ENCODE measurements at places on chromosomes 1 and 21.

GRCh38 chr1:58679463-58679862 is 20.4 kb downstream of the MYSM1 start:
- H3K36me3 ChIP-seq: peaks cover 46% of the 10 kb centered on the region
- H3K27me3 ChIP-seq: no peaks in the 10 kb centered on the region
- no peaks in the 10 kb centered on the region for H3K4me1 ChIP-seq
- H3K4me3 ChIP-seq: no peak overlapping the region
- H3K27ac ChIP-seq: no peak overlapping the region

DNA sequence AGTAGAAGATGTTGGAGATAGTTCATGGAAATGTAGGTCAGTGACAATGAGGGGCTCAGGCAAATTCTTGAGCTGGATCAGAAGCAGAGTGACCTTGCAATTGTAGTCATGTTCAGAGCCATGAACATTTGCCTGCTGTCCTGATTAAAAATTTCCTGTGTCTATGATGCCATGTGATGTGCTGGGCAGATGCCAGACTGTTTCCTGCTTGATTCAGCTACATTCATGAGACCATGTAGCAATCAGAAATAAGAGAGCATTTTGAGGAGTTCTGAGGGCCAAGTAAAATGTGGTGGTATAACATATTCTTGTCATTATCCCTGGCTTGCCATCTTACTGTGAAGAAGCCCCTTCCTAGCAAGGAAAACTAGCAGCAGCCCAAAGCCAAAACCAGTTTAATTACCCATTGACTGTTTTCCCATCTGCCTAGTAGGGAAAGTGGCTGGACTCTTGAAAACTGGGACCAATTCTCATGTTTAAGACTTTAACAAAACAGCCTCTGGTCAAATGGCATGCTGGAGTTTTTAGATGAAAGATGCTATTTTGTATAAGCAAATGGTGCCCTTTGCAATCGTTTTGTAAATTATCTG is 118.3 kb downstream of the NOS1AP start:
- no peaks in the 10 kb centered on the region for H3K27me3 ChIP-seq
- H3K36me3 ChIP-seq: no peaks in the 10 kb centered on the region
- no peaks in the 10 kb centered on the region for H3K4me1 ChIP-seq
- H3K4me3 ChIP-seq: no peak overlapping the region
- no peak overlapping the region for H3K27ac ChIP-seq

DNA sequence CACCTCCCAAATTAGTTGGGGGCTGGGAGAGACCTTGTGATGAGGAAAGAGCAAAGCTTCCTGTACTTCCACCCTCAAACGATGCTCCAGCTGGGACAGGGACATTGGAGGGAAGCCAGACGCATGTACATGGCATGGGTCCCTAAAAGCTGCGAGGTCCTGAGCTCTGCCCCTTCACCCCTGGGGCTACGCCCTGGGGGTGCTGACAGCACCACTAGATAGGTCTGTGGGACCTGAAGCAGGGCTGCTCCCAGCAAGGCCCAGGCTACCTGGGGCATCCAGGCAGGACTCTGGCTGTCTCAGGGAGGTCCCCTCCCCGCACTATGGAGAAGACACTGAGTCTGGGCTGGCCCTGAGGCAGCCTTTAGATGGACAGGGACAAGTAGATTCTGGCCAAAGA is 83.4 kb downstream of the DMRTB1 start:
- no peaks in the 10 kb centered on the region for H3K27me3 ChIP-seq
- H3K4me3 ChIP-seq: no peak overlapping the region
- DNase-seq: no peak
- H3K27ac ChIP-seq: no peak overlapping the region

GRCh38 chr1:164256456-164256855 is 302.5 kb upstream of the PBX1 start:
- H3K27me3 ChIP-seq: no peaks in the 10 kb centered on the region
- DNase-seq: no peak
- no peak overlapping the region for H3K4me3 ChIP-seq
- no peaks in the 10 kb centered on the region for H3K4me1 ChIP-seq
- H3K27ac ChIP-seq: no peak overlapping the region

DNA sequence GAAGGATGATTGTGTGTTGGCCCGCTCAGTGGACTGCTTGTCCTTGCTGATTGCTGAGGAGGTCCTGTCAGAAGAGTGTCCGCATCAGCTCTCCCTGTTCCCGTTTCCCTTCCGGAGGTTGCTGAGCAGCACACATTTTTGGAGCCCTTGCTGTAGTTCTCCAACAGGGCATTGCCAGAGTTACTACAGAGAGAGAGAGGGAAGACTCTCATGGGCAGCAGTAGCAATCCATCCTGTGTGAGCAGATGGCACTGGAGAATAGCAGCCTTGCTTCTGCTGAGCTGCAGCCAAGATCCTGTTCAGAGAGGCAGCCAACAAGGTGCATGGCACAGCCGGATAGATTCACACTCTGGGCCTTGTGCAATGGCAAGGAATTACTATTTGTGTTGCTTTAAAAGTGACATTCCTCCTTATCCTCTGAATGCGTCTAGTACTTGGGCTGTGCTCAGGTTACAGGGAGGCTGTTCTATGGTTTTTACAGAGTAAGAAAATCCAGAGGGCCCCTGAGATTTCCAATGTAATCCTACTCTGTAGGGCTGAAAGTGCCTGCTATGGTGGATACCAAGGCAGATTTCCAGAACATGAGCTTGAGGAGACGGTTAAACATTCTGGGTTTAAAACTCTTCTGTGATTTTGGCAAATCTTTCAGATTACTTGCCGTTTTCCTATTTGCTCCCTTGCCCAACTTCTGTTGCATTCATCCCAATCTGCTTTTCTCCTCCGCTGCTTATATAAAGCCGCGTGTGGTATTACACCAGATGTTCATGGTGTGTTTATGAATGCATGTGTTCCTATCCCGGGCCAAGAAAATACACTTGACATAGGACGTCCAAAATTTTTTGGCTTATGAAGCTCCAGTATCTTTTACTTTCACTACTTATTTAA is 27.4 kb downstream of the AK4 start:
- H3K4me1 ChIP-seq: no peaks in the 10 kb centered on the region
- DNase-seq: no peak
- no peak overlapping the region for H3K4me3 ChIP-seq
- H3K27ac ChIP-seq: no peak overlapping the region
- H3K27me3 ChIP-seq: no peaks in the 10 kb centered on the region
- no peaks in the 10 kb centered on the region for H3K36me3 ChIP-seq

- H3K27me3 ChIP-seq: no peaks in the 10 kb centered on the region
- DNase-seq: no peak
- H3K4me1 ChIP-seq: no peaks in the 10 kb centered on the region
- no peak overlapping the region for H3K27ac ChIP-seq
- no peak overlapping the region for H3K4me3 ChIP-seq
- H3K36me3 ChIP-seq: no peaks in the 10 kb centered on the region
Measured at GRCh38 chr1:215004121-215004827, 78.3 kb upstream of the KCNK2 start.

DNA sequence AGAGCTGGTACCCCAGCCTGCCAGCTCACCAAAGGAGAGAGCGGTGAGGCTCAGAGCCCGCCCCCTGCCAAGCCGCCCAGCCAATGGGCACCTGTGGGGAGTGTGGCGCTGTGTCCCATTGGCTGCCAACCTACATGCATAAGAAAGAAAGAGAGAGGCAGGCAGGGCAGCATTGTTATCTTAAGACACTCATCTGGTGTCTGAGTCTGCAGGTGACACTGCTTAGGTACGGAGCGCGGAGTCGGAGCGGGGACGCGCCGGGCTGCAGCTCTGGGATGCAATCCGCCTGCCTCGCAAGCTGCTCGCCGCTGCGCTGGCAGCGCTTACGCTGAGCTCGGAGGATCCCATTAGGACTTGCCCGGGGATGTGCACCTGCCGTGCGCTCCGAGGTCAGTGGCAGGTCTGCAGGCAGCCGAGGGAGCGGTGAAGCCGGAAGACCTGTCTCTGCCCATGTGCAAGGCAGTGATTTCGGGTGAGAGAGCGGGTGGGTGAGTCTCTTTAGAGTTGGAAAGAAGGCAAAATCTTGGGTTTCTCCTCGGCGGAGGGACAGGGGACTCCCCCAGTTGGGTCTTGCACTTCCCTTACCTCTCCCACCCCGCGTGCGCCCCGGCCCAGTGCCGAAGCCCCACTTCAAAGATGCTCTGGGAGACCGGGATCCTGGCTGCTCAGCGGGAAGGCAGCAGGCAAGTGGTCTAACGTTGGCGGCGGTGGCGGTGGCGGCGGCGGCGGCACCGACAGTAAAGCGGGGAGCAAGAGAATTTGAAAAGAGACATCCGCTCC is at the start of gene BRINP2:
BRINP2 (plus strand) TSS at position 203 of the 780 bp plus-strand sequence. CDS start 58,919 bp downstream, outside the sequence.
- no peak within 1 kb of the TSS for H3K27ac ChIP-seq
- H3K4me1 ChIP-seq: no peaks in the 10 kb centered on the region
- H3K36me3 ChIP-seq: no peaks in the 10 kb centered on the region
- DNase-seq: no peak

DNA sequence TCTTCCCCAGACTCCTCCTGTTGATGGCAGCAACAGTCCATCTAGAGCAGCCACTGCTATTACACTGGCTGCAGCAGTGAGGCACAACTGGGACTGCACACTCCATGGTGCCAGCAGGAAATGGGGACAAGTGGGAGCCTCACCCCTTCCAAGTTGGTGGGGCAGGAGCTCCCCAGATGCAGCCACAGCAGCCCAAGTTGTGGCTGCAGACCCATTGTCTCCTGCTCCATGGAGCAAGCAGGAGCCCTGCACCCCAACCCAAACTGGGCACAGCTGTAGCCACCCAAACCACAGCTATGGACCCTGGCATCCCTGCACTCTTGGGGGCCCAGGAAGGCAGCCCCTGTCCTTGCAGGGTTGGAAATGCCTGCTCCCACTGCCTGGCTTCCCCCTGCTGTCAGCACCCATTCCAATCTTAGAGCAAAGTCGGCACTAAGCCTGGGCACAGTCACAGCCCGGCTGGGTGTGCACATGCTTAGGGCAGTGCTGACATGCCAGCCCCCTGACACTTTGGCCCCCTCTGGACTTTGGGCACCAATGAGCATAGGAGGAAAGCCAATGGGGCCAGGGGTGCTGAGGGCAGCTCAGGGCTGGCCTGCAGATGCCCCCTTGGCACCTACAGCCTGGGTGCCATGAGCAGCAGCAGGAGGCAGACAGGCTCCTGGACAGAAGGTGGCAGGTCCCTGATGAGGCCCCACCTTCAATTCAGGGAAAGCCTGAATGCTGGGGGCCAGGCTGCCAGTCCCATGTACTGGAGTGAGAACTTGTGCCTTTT is 44.0 kb downstream of the MATN1 start:
- DNase-seq: no peak
- H3K27ac ChIP-seq: no peak overlapping the region
- peaks cover 3% of the 10 kb centered on the region for H3K27me3 ChIP-seq
- no peak overlapping the region for H3K4me3 ChIP-seq

DNA sequence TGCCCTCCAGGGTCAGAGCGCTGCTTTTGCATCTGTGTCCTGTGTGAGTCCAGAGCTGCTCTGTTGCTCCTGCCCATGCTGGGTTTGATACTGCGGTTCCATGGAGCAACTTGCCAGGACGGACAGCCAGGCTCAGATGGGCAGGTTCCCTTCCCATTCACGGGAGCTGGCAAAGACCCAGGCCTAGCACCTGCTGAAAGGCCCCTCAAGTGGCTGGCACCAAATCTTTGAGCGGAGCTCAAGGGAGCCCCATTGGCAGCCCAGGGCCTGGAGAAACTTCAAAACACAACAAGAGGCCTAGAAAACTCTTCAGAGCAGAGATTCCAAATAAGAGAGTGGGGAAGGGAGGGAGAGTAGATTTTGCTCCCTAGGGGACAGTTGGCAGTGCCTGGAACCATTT is 97.2 kb downstream of the ACTL8 start:
- no peak overlapping the region for H3K27ac ChIP-seq
- no peak overlapping the region for H3K4me3 ChIP-seq
- DNase-seq: no peak
- H3K36me3 ChIP-seq: no peaks in the 10 kb centered on the region
- H3K27me3 ChIP-seq: no peaks in the 10 kb centered on the region
